ENCODE measurements at places on chromosomes 12 and 14. TPM values are rescaled to one million over a fixed set of nuclear protein-coding genes. Genes with fewer than 3 reads are reported as not detected.

DNA sequence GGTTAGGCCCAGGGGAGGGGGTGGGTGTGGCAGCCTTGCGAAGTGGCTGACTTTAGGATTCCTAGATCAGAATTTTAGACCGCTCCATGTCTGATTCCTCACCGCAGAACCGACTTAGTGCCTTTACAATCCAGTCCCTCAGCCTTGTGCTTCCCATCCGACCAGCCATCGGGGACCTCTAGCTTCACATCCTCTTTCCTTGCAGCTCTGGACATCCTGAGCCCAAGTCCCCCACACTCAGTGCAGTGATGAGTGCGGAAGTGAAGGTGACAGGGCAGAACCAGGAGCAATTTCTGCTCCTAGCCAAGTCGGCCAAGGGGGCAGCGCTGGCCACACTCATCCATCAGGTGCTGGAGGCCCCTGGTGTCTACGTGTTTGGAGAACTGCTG, 557 bp downstream of the COPS7A start:
- peaks cover 17% of the 10 kb centered on the region for H3K4me1 ChIP-seq
- peak; percentile 36 for DNase-seq
- peaks cover 2% of the 10 kb centered on the region for H3K36me3 ChIP-seq
- H3K4me3 ChIP-seq: peak overlapping the region; percentile 99
- no peaks in the 10 kb centered on the region for H3K27me3 ChIP-seq
- H3K27ac ChIP-seq: peak overlapping the region; percentile 98

DNA sequence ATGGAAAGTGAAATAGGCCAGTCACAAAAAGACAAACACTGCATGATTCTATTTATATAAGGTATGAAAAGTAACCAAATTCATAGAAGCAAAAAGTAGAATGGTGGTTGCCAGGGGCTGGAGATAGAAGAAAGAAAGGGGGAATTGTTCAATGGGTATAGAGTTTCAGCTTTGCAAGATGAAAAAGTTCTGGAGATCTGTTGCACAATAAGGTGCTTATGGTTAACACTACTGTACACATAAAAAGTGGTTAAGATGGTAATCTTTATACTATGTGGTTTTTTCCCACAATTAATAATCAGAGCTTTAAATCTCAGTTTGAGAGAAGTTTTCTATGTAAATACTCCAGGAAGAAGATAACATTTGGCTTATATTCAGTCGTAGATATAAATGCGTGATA, 73.4 kb downstream of the SLC38A4 start:
- no peak overlapping the region for H3K27ac ChIP-seq
- no peaks in the 10 kb centered on the region for H3K36me3 ChIP-seq
- DNase-seq: no peak
- peaks cover 2% of the 10 kb centered on the region for H3K4me1 ChIP-seq
- no peak overlapping the region for H3K4me3 ChIP-seq

GRCh38 chr14:22814941-22815713, at the start of gene SLC7A7:
Gene SLC7A7, minus strand, starts transcription at chr14:22815435. Its CDS starts 2,037 bp downstream, at chr14:22813398.
- peaks cover 14% of the 10 kb centered on the region for H3K27me3 ChIP-seq
- H3K27ac ChIP-seq: no peak within 1 kb of the TSS
- DNase-seq: no peak
- no peaks in the 10 kb centered on the region for H3K36me3 ChIP-seq
- peaks cover 12% of the 10 kb centered on the region for H3K4me1 ChIP-seq

GRCh38 chr14:21454843-21455544, 929 bp downstream of the CHD8 start:
- peaks cover 39% of the 10 kb centered on the region for H3K36me3 ChIP-seq
- peaks cover 37% of the 10 kb centered on the region for H3K4me1 ChIP-seq
- no peak for DNase-seq

- peaks cover 3% of the 10 kb centered on the region for H3K27me3 ChIP-seq
- H3K27ac ChIP-seq: no peak overlapping the region
- no peaks in the 10 kb centered on the region for H3K4me1 ChIP-seq
- DNase-seq: no peak
- no peaks in the 10 kb centered on the region for H3K36me3 ChIP-seq
Observed at GRCh38 chr12:124177951-124178316, 117.0 kb upstream of the RFLNA start.

DNA sequence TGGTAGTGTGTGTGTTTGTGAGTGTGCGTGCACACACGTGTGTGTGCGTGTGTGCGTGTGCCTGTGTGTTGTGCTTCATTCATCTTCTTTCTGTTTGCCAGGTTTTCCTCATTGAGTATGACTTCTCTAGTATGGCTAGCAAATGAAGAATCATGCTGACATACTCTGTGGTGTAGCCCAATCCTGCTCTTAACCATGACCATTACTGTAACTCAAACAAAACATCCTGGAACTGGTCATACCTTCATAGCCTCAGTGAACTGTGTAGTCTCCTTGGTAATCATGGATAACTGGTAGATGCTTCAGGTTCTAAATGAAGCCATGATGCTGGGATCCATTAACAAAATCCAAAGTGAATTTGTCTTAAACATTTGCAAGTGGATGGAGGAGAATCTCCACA, 1117.7 kb downstream of the BCL11B start:
- no peak for DNase-seq
- H3K4me3 ChIP-seq: no peak overlapping the region
- H3K4me1 ChIP-seq: peaks cover 16% of the 10 kb centered on the region
- no peaks in the 10 kb centered on the region for H3K27me3 ChIP-seq
- H3K27ac ChIP-seq: no peak overlapping the region

GRCh38 chr12:89935850-89936249, 227.2 kb upstream of the ATP2B1 start:
- H3K4me3 ChIP-seq: no peak overlapping the region
- H3K27me3 ChIP-seq: no peaks in the 10 kb centered on the region
- no peak for DNase-seq
- H3K36me3 ChIP-seq: no peaks in the 10 kb centered on the region
- H3K4me1 ChIP-seq: peaks cover 12% of the 10 kb centered on the region
- H3K27ac ChIP-seq: no peak overlapping the region

- peaks cover 8% of the 10 kb centered on the region for H3K27me3 ChIP-seq
- no peak overlapping the region for H3K27ac ChIP-seq
- no peak overlapping the region for H3K4me3 ChIP-seq
- DNase-seq: no peak
Observed at GRCh38 chr14:64834965-64835364, 44.7 kb downstream of the SPTB start.

GRCh38 chr12:104307655-104308000, 4.1 kb downstream of the EID3 start:
- H3K4me3 ChIP-seq: no peak overlapping the region
- H3K27me3 ChIP-seq: no peaks in the 10 kb centered on the region
- peaks cover 52% of the 10 kb centered on the region for H3K4me1 ChIP-seq
- DNase-seq: no peak
- H3K27ac ChIP-seq: peak overlapping the region; percentile 6
- H3K36me3 ChIP-seq: peaks cover 69% of the 10 kb centered on the region

Gene BRI3BP
- 39.3 TPM for total RNA-seq

DNA sequence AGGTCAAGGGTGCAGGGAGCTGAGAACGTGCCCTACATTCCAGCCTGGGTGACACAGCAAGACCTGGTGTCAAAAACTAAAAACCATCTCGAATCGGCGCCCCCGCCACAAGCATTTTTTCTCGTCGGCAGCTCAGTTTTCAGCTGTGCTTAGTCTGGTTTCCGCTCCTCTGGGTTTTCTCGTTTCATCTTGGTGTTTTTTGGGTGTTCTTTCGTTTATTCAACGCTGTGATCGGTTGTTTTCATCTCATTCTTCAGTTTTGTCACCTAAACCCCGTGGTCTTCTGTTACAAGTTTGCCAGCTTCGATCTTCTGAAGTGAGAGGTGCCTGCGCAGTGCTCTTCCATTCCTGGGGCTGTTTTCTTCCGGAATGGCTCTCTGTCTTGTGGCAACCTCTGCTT, 41.4 kb downstream of the NOC4L start:
- peak overlapping the region; percentile 90 for H3K27ac ChIP-seq
- peak overlapping the region; percentile 81 for H3K4me3 ChIP-seq
- peaks cover 26% of the 10 kb centered on the region for H3K4me1 ChIP-seq
- no peak for DNase-seq
- peaks cover 18% of the 10 kb centered on the region for H3K27me3 ChIP-seq
- H3K36me3 ChIP-seq: peaks cover 6% of the 10 kb centered on the region

DNA sequence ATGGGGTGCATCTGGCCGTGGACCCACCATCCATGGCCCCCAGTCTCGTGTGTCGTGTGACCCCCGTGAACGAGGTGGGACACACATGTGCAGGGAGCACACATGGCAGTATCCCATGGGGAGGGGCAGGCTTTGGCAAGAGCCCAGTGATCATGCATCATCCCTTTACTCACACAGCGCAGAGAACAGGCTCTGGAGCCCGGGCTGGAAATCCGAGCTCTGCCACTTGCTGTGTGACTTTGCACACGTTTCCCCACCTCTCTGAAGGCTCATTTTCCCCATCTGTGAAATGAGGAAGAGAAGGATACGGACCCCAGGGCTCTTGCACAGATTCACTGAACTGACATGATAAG, 119.9 kb downstream of the PHETA1 start:
- DNase-seq: no peak
- no peak overlapping the region for H3K27ac ChIP-seq
- no peaks in the 10 kb centered on the region for H3K36me3 ChIP-seq
- no peak overlapping the region for H3K4me3 ChIP-seq

DNA sequence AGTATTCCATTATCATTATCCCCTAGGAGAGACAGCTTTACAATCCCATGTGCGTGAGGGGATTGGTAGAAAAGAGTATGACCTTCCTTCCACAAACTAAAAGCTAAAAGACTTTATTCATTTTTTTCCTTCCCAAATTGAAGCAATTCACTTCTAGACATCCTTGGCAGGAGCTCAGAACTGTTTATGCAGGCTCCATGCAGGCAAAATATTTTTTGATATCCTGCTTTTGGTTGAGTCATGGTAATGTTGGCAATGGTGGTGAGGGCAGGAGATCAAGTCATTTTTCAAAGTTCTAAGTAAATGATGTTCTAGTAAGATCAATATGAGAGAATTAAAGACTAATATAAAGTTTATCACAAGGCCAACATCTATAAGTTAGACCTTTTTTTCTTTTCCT, 1.3 kb upstream of the PLEKHG7 start:
- H3K36me3 ChIP-seq: no peaks in the 10 kb centered on the region
- H3K4me3 ChIP-seq: no peak overlapping the region
- DNase-seq: no peak
- peaks cover 5% of the 10 kb centered on the region for H3K4me1 ChIP-seq
- H3K27me3 ChIP-seq: no peaks in the 10 kb centered on the region

GRCh38 chr14:21703357-21704326, 30.0 kb upstream of the OR4E1 start:
- H3K36me3 ChIP-seq: no peaks in the 10 kb centered on the region
- no peak overlapping the region for H3K4me3 ChIP-seq
- no peak for DNase-seq
- peaks cover 17% of the 10 kb centered on the region for H3K27me3 ChIP-seq
- H3K4me1 ChIP-seq: peaks cover 17% of the 10 kb centered on the region

DNA sequence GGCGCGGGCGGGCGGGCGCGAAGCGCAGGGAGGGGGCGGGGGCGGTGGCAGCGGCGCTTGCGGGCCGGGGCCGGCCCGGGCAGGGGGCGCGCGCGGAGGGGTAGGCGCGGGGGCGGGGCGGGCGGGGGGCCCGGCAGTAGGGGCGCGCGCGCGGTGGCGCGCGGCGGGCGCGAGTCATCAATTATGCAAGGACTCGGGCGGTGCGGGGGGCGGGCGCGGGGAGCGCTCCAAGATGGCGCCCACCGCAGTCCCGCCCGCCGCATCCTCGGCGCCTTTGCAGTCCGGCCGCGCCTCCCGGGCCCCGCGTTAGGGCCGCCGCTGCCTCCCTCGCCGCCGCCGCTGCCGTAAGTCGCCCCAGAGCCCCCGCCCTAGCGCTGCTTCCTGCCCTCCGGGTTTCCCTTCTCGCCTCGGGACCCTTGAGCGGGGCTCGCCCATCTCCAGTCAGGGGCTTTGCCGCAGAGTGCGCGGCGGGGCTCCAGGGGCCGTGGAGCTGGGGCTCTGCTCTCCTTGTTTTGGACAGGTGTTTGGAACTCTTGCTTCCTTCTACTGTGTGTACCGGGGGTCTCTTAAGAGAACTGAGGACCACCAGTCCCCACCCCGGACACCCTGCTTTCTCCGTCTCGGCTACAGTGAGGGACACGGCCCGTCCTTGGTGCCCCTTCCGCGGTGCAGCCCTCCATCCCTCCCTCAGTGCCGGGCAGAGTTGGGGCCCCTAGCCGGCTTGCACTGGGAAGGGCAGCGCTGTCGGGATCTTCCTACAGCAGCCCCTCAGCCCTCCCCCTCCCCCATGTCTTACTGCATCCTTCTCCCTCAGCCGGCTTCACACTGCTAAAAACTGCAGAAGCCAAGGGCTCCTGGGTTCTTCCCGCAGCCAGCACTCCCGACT, at the start of gene SCN8A:
Gene SCN8A (plus strand): TSS at position 218 of the 886 bp plus-strand sequence. CDS start 71,585 bp downstream, outside the sequence.
- peak; percentile 32 for DNase-seq
- H3K4me3 ChIP-seq: peak within 1 kb of the TSS; percentile 86
- no peaks in the 10 kb centered on the region for H3K36me3 ChIP-seq
- H3K27ac ChIP-seq: peak within 1 kb of the TSS; percentile 30
- H3K27me3 ChIP-seq: peaks cover 62% of the 10 kb centered on the region
- H3K4me1 ChIP-seq: peaks cover 7% of the 10 kb centered on the region

Gene DAO
- not detected for total RNA-seq

- H3K4me1 ChIP-seq: peaks cover 7% of the 10 kb centered on the region
- no peak overlapping the region for H3K4me3 ChIP-seq
- H3K36me3 ChIP-seq: no peaks in the 10 kb centered on the region
- H3K27me3 ChIP-seq: no peaks in the 10 kb centered on the region
- no peak overlapping the region for H3K27ac ChIP-seq
Observed at GRCh38 chr14:32724867-32725471, 213.7 kb upstream of the NPAS3 start.

Gene C12orf50
- total RNA-seq: not detected

- peaks cover 26% of the 10 kb centered on the region for H3K36me3 ChIP-seq
- H3K4me1 ChIP-seq: no peaks in the 10 kb centered on the region
Observed at GRCh38 chr14:34453226-34453625, 8.8 kb downstream of the SPTSSA start.

- H3K36me3 ChIP-seq: no peaks in the 10 kb centered on the region
- no peak overlapping the region for H3K4me3 ChIP-seq
- no peak for DNase-seq
- no peak overlapping the region for H3K27ac ChIP-seq
- H3K4me1 ChIP-seq: no peaks in the 10 kb centered on the region
Observed at GRCh38 chr12:60263161-60263560, 667.3 kb downstream of the SLC16A7 start.

DNA sequence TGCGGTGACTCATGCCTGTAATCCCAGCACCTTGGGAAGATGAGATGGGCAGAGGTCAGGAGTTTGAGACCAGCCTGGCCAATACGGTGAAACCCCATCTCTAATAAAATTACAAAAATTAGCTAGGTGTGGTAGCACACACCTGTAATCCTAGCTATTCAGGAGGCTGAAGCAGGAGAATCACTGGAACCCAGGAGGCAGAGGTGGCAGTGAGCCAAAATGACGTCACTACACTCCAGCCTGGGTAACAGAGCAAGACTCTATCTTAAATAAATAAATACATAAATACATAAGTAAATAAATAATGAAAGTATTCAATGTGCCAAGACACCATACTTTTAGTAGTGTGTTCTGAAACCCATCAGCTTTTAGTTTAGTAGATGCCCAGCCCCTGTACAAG, 308.1 kb upstream of the FLRT2 start:
- H3K27me3 ChIP-seq: no peaks in the 10 kb centered on the region
- DNase-seq: no peak
- H3K4me1 ChIP-seq: no peaks in the 10 kb centered on the region
- no peak overlapping the region for H3K27ac ChIP-seq
- H3K4me3 ChIP-seq: no peak overlapping the region
